Progenitor cell of endocrine pancreas (in vitro differentiated cells): ENCODE measurements at places on chromosomes 11 and 22. TPM values are rescaled to one million over a fixed set of nuclear protein-coding genes. Genes with fewer than 3 reads are reported as not detected.

GRCh38 chr22:37711490-37711889 lies 14.6 kb downstream of the TRIOBP start:
- H3K27ac ChIP-seq: no peak overlapping the region
- H3K4me3 ChIP-seq: no peak overlapping the region
- peaks cover 8% of the 10 kb centered on the region for H3K36me3 ChIP-seq
- DNase-seq: no peak
- no peaks in the 10 kb centered on the region for H3K4me1 ChIP-seq
- no peaks in the 10 kb centered on the region for H3K27me3 ChIP-seq

- H3K27me3 ChIP-seq: no peaks in the 10 kb centered on the region
- H3K4me1 ChIP-seq: no peaks in the 10 kb centered on the region
- H3K36me3 ChIP-seq: no peaks in the 10 kb centered on the region
- H3K4me3 ChIP-seq: no peak overlapping the region
Observed at GRCh38 chr11:96658436-96658835, 268.6 kb downstream of the JRKL start.

- no peak overlapping the region for H3K4me3 ChIP-seq
- H3K36me3 ChIP-seq: peaks cover 16% of the 10 kb centered on the region
- DNase-seq: no peak
- no peaks in the 10 kb centered on the region for H3K27me3 ChIP-seq
- H3K4me1 ChIP-seq: no peaks in the 10 kb centered on the region
Observed at GRCh38 chr11:60932605-60933356, 8.5 kb downstream of the TMEM132A start.

Gene SNU13
- 119 and 129 TPM in 2 replicates for total RNA-seq

DNA sequence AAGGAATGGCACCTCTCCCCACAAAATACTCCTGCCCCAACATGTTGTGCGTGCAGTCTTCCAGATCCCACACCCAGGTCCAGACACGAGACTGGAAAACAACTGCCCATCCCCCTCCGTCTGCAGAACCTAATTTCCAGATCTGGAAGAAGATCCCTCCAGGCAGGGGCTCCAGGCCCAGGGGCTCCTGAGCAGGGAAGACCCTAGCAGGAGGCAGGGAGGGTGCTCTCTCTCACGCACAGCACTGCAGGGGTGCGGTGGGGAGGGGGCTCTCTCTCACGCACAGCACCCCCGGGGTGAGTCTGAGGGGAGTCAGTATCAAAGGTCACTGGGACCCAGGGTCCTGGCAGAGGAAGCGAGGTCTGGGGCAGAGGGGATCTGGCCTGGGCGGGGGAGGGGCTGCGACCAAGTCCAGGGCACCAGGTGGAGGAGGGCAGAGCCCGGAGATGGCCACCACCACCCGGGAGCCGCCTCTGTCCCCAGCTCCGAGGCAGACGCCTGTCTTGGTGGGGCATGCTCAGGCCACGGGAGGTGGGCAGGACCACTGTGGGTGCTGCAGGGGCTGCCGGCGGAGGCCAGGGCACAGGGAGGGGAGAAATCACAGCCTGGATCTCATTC lies 1.7 kb downstream of the MLC1 start:
- H3K36me3 ChIP-seq: no peaks in the 10 kb centered on the region
- H3K4me1 ChIP-seq: peaks cover 5% of the 10 kb centered on the region
- no peak for DNase-seq
- no peak overlapping the region for H3K27ac ChIP-seq
- H3K27me3 ChIP-seq: peaks cover 14% of the 10 kb centered on the region

Gene PRG2
- not detected in 2 replicates for total RNA-seq

DNA sequence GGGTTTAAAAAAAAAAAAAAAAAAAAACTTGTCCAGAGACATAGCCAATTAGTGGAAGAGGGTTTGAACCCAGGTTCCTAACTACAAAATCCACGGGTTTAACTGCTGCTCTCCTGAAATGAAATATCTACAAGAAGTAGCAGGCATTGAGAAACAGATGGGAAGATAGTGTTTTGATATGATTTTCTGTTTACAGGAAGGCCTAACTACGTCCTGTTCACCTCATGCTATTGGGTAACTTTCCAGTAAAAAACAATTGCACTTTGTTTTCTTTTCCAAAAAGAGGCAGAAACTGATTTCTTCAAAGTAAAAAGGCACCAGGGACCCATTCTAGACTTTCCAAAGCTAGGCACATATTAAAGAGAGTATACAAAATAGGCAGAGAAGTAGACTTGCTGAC lies 5.9 kb upstream of the C11orf91 start:
- peaks cover 20% of the 10 kb centered on the region for H3K36me3 ChIP-seq
- DNase-seq: no peak
- peaks cover 12% of the 10 kb centered on the region for H3K4me1 ChIP-seq
- H3K27ac ChIP-seq: no peak overlapping the region
- no peak overlapping the region for H3K4me3 ChIP-seq

DNA sequence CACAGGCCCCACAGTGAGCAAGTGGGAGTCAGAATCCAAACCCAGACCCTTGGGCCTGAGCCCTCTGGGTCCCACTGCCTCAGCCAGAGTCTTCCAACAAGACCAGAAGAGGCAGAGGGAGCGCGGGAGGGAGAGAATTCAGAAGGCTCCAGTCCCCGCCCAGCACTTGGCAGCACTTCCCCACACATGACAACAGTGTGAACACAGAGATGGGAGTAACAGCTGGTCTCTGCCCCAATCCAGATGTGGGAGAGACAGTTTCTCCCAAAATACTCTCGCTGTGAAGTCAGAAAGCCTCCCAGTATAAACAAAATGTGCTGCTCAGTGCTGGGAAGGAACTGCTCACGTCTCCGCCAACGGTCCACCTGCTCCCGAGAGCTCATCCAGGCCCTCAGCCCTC lies 219.9 kb downstream of the MN1 start:
- DNase-seq: no peak
- no peaks in the 10 kb centered on the region for H3K36me3 ChIP-seq
- no peak overlapping the region for H3K27ac ChIP-seq
- H3K4me3 ChIP-seq: no peak overlapping the region

DNA sequence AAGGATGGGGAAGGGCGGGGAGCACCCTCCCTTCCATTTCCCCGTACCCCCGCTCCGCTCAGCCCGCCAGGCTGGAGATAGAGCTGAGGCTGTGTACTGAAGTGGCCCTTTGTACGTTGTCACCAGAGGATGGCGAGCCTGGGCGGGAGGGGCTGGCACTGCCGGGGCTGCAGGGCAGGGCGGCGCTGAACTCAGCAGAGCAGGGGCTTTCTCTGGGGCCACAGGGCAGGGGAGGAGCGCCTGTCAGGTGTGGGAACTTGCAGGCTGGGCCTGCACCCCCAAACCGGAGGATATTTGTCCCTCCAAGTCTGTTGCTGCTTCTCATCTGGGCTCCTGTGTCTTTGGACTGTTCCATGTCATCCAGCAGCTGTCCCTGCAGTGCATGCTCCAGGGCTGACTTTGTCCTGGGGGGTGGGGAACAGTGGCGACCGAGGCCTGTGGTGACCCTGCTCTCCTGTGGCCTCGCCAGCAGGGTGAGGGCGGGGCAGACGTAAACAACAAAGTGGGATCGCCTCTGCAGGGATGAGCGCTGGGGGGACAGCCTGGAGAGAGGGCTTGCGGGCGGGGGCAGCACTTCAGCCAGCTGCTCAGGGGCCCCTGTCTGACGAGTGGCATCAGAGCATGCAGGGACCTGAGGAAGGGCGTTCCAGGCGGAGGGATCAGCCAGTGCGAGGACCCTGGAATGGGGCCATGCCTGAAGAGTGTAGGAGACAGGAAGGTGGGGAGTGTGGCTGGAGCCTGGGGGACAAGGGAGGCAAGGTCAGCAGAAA lies 13.1 kb downstream of the MGAT3 start:
- H3K36me3 ChIP-seq: no peaks in the 10 kb centered on the region
- H3K4me3 ChIP-seq: peak overlapping the region; percentile 60
- H3K4me1 ChIP-seq: peaks cover 52% of the 10 kb centered on the region
- DNase-seq: no peak
- H3K27me3 ChIP-seq: no peaks in the 10 kb centered on the region

DNA sequence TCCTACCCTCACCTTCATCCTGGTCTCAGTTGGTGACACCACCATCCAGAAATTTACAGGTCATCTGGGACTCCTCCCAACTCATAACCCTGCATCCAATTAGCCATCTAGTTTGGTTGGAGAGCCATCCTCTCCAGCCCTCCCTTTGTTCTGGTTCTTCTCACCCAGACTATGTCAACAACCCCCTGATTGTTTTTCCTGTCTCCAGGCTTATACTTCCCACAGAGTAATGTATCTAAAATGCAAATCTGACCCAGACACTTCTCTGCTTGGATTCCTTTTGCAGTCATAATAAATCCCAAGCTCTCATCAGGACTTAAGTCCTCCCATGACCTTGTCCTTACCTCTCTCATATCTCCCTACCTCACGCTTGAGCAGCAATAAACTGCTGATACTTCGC lies 3.0 kb downstream of the TTC12 start:
- H3K27ac ChIP-seq: no peak overlapping the region
- peaks cover 9% of the 10 kb centered on the region for H3K27me3 ChIP-seq
- H3K4me1 ChIP-seq: peaks cover 11% of the 10 kb centered on the region
- no peak for DNase-seq

DNA sequence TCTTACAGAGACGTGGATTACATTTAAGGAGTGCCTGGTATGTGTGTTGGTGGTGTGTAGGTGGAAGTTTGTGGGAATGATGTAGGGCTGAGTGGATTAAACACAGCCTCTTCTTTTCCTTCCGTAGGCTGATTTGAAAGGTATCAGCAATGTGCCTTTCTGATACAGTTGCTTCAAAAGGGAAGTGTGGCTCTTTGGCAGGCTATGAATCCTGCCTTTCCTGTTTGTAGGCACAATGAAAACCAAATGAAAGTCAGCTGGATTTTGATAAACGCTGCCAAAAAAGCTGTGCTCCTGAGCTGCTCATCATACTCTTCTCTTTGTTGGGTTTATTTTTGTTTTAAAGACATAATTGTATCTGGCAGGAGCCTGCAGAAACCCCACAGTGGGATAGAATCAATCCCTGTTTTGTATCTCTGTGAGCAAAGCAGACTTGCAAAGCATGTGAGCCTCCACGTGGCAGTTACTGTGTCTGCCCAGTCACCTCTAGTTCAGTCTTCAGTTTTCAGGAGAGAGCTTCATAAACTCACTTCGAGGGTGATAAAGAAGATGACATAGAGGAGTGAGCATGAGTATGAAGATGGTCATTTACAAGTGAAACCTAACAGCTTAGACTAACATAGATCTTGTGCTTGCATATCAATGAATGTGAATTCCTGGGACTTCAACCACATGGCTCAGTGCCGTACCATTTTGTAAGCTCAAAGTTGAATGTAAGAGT lies 655.7 kb upstream of the KIRREL3 start:
- DNase-seq: no peak
- H3K36me3 ChIP-seq: no peaks in the 10 kb centered on the region
- no peaks in the 10 kb centered on the region for H3K4me1 ChIP-seq
- H3K4me3 ChIP-seq: no peak overlapping the region
- H3K27me3 ChIP-seq: no peaks in the 10 kb centered on the region

DNA sequence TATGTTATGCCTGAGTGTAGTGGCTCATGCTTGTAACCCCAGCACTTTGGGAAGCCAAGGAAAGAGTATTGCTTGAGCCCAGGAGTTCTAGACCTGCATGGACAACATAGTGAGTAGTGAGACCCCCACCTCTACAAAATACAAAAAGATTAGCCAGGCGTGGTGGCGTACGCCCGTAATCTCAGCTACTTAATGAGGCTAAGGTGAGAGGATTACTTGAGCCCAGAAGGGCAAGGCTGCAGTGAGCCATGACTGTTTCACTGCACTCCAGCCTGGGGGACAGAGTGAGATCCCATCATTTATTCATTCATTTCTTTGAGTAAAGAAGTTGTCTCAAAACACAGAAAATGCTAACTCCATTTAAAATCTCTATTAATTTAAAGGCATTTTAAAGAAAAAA lies 1061.6 kb downstream of the JRKL start:
- DNase-seq: no peak
- no peak overlapping the region for H3K27ac ChIP-seq
- no peaks in the 10 kb centered on the region for H3K4me1 ChIP-seq
- no peak overlapping the region for H3K4me3 ChIP-seq

DNA sequence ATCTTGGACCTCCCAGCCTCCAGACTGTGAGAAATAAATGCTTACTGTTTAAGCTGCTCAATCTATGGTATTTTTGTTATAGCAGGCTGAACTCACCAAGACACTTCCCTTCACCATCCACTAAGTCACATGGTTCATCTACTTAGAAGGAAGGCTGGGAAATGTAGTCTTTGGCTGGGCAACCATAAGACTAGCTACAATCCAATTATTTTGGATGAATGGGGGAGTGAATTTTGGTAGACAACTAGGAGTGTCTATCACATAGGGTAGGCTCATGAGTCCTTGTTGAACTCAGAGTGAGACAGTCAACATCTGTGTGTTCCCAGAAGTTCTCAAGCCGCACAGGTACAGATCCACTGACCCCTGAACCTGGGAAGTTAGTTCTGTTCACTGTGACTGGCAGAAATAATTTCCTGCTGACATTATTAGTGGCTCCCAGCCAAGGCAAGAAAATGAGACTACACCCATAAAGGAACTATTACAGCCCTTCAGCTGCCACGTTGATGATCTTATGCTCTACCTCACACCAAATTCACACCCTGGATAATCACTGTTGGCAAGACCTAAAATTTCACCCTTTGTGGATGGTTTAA lies 3.1 kb upstream of the SLC35C1 start:
- no peak for DNase-seq
- H3K4me3 ChIP-seq: no peak overlapping the region
- no peak overlapping the region for H3K27ac ChIP-seq
- H3K36me3 ChIP-seq: no peaks in the 10 kb centered on the region

Gene IFITM1
- total RNA-seq: 2.3 TPM in 2 replicates

DNA sequence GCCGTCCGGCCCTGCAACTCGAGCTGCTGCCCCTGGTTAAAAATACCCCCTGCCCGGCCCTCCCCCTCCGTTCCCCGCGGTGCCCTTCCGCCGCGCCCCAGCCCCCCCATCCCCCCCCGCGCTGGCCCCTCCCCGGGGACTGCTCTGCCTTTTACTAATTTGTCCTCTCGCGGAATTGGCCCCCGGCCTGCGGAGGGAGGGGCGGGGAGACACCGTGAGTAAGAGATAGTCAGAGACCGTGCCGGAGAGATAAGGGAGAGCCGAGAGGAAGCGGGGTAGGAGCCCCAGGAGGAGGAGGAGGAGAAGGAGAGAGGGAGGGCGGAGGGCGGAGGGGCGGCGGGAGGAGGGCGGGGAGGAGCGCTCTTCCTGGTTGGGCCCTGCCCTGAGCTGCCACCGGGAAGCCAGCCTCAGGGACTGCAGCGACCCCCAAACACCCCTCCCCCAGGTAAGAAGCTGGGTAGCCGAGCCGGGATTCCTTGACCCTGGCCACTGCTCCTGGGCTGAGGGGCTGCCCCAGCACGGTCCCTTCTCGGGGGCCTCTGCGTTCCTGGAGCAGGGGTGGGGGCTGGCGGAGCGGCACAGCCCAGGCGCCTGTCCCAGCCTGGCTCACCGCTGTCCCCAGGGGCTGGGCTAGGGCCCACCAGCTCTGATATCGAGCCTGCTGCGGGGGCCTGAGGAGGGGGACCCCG lies at the start of gene CAPN1:
CAPN1 (plus strand) TSS at position 360 of the 689 bp plus-strand sequence. CDS start 774 bp downstream, outside the sequence.
- peaks cover 9% of the 10 kb centered on the region for H3K36me3 ChIP-seq

Gene SOX6
- total RNA-seq: 32.6 and 34.9 TPM in 2 replicates

- no peaks in the 10 kb centered on the region for H3K4me1 ChIP-seq
- no peaks in the 10 kb centered on the region for H3K36me3 ChIP-seq
- no peak overlapping the region for H3K27ac ChIP-seq
- H3K4me3 ChIP-seq: no peak overlapping the region
- DNase-seq: no peak
Observed at GRCh38 chr11:91866642-91867041, 358.0 kb upstream of the FAT3 start.

Gene TRIM6
- 5.4 and 5.8 TPM in 2 replicates for total RNA-seq
